ENCODE measurements at places on chromosomes 11 and 22.

DNA sequence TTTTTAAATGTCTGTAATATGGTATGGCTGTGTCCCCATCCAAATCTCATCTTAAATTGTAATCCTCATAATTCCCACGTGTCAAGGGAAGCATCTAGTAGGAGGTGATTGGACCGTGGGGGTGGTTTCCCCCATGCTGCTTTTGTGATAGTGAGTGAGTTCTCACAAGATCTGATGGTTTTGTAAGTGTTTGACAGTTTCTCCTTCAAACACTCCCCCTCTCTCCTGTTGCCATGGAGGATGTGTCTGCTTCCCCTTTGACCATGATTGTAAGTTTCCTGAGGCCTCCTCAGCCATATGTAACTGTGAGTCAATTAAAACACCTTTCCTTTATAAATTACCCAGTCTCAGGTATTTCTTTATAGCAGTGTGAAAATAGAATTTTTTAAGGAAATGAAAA, 31.1 kb upstream of the CD44 start:
- no peak for DNase-seq

DNA sequence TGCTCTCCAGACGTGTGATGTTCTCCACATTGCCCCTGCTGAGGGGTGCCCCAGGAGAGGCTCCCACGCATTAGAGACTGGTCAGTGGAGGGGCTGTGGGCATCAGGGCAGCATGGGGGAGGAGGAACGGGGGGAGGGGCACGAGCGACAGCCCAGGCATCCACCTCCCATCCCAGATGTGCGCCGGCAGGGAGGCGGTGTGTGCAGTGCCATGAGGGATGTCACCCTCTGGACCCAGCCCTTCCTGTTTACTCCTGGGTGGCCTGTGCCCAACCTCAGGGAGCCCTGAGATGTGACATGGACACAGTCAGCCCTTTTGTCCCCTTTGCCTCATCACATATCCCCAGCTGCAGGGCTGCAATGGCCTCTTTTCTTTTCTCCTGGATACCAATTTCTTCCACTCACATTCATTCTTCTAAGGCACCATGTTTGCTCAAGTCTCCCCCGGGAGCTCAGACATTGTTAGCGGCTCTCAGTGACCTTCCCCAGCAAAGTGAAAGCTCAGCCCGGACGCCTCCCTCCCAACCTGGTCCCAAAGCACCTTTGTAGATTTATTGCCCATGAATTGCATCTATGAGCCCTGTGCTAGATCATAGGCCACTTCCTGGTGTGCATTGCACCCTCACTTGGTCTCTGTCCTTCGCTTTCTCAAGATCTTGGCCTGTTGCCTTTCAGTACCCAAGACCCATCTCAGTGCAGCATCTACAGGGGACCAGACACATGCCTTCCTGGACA, 150.6 kb downstream of the CEP164 start:
- no peak for DNase-seq

DNA sequence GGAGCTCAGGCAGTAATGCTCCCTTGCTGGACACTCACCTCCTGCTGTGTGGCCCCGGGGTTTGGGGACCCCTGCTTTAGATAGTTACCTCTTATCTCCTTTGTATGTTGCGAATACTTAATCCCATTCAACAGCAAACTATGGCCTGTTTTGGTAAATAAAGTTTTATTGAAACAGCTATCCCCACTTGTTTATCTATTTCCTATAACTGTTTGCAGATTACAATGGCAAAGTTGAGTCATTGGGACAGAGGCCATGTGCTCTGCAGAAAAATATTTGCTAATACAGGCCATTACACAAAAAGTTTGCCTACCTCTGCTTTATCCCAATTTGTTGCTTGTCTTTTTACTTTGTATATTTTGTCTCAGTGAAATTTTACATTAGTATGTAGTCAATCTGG, 68.4 kb downstream of the CACNA1I start:
- DNase-seq, result no peak

- no peak for DNase-seq
Observed at GRCh38 chr11:61107888-61108287, 5.6 kb downstream of the CD5 start.

GRCh38 chr22:29780748-29781676, 13.8 kb downstream of the UQCR10 start:
- peak; percentile 95 for DNase-seq

DNA sequence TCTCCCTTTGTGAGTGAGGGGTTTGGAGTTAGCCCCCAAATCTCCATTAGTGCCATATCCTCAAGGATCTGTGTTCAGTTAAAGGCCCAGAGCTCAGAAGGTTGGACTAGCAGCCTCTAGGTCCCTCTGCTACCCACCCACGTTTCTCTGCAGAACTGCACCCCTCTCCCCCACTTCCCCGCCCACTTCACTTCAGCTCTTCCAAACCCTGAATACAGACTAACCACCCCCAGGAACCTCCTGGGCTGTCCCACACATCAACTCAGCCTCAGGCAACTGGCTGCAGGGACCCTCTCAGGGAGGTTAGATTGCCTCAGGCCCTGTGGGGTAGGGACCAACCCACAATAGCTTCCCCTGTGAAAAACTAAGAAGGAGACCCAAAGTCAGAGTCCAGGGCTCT, 840 bp downstream of the VPREB3 start:
- DNase-seq, result no peak

- DNase-seq, result no peak
Observed at GRCh38 chr11:9692691-9693090, 28.8 kb downstream of the SWAP70 start.

GRCh38 chr22:36199001-36199551, 2.5 kb downstream of the APOL4 start:
- DNase-seq, result no peak

- no peak for DNase-seq
Observed at GRCh38 chr22:47164514-47165337, 402.3 kb downstream of the TBC1D22A start.

DNA sequence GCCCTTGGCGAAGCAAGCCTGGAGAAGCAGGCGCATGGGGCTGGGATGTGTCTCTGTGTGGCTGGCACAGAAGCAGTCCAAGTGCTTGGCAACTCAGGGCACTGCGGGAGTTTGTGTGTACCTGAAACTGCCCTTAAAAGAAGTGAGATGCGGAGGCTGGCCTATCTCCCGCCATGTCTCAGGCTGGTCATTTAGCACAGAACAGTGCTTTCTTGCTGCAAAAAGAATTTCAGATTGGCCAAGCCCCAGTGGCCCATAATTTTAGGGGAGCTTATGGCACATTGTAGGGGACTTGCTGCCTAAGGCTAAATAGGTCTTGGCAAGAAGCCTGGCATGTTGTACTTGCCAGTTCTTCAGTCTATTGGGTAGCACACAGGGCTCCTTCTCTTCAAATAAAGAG, 16.4 kb downstream of the EHF start:
- no peak for DNase-seq

GRCh38 chr22:26968859-26969523, 311.6 kb downstream of the MIAT start:
- DNase-seq, result no peak

DNA sequence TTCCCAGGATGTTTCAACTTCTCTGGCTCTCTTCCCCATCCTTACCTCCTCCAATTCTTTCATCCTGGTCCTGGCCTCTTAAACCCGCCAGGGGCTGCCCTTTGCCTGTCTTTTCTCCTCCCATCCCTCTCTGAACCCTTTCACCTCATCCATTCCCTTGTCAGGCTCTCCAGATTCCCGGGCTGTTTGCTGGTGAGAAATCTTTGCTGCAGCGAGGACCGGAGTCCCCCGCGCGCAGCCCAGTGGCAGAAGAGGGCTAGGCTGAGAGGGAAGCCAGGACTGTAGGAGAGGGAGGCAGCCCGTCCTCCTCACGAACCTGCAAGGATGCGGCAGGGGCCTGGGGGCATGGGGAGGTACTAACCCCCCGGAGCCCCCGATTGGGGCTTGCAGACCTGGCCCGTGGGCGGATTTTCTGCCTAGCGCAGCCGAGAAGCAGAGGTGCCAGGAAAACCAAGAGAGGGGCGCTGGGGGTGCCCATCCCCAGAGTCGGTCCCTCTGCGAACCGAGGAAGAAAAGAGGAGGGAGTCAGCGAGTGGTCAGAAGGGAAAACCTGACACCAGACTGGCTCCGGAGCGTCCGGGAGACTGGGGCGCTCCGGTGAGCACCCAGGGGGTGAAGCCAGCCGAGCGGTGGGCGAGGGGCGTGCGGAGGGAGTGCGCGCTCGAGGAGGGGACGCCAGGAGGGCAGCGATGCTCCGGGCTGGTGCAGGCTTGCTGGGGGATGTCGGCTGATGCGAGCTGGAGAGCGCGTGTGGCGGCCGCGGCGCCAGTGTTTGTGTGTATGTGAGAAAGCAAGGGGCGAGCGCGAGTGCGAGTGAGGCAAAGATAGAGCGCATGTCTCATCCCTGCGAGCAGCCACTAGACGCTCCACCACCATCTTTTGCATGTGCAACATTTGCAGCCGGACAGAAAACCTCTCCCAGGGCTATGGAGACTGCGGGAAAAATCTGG, at the start of gene GRIA4:
GRIA4 (plus strand) TSS at position 242 of the 950 bp plus-strand sequence. CDS start 925 bp downstream, outside the sequence.
- DNase-seq, result peak; percentile 64

DNA sequence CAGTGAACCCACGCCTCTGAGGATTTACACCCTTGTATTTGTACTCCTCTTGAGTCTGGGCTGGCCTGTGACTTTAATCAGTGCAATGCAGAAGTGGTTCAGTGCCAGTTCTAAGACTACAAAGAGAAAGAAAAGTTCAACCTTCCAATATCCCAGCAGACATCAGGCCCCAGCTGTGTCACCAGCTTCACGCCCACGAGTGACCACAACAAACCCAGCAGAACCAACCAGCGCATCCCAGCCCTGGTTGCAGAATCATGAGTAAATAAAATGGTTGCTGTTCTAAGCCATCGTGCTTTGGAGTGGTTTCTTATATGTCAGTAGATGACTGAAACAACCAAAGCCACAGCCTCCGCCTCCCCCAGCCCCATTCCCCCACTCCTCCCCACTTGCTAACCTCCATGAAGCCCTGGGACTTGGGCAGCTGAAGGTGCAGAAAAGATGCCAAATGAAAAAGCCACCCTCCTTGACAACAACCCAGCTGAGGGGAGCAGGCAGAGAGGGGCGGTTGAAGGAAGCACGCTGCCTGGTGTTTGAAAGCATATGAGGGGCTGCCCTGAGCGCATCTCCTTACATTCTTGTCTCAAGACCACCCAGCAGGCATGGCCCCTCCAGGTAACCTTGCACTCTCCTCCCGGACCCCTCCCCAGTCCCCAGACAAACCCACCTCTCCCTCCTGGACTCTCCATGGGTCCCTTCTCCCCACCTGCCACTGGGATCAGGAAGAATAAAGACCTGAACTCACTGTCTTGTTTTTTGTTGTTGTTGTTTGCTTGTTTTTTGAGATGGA, 20.9 kb downstream of the TSKU start:
- no peak for DNase-seq

- DNase-seq, result no peak
Observed at GRCh38 chr22:40128989-40129388, 48.7 kb upstream of the TNRC6B start.

GRCh38 chr22:46007003-46007847, 30.3 kb upstream of the WNT7B start:
- peak; percentile 93 for DNase-seq

DNA sequence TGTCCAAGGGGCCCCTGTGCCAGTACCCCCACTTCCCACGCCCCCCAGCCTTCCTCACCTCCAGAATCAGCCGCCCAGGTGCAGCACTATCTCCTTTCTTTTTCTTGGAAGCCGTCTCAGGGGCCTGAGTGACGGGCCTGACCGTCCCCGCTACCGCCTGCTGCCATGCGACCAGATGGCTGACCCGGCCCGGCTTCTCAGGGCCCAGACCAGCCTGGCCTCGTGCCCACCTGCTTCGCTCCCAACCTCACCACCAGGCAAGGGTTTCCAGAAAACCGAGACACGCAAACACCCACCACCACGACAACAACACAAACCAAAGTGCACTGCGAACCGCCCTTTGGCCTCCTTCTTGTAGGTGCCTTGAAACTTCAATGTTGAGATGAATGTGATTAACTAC, 39.1 kb downstream of the MACROD1 start:
- DNase-seq, result no peak

DNA sequence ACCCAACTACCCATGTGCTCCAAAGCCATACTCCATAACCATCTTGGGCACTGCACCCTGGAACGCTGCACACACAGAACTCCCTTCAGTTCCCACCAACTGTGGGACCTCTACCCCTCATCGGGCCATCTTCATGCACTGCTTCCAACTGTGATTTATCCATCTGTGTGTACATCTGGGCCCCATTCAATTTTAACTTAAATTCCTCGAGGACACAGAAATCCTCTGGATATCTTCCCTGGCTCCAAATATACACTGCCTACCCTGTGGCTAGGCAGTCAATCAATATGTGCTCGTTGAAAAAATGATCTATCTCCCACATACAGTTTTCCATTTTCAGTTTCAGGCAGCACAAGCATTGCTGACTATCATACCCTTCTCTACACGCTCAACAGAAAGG, 4.9 kb downstream of the FEZ1 start:
- DNase-seq, result no peak

DNA sequence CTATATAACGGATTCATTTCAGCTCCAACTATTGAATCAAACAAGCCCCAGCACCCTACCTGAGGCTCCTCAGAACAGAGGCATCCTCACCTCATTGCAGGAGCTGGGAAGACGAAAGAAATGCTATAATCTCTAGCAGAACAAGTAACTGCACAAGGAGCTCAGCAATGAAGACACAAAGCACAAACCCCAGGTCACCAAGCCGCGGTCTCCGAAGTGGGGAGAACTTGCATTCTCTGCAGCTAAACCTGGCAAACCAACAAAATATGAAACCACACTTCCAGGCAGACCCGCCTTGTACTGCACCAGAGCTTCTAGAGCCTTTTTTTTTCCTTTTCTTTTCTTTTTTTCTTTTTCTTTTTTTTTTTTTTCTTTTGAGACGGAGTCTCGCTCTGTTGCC, 21.8 kb upstream of the CD5 start:
- no peak for DNase-seq

DNA sequence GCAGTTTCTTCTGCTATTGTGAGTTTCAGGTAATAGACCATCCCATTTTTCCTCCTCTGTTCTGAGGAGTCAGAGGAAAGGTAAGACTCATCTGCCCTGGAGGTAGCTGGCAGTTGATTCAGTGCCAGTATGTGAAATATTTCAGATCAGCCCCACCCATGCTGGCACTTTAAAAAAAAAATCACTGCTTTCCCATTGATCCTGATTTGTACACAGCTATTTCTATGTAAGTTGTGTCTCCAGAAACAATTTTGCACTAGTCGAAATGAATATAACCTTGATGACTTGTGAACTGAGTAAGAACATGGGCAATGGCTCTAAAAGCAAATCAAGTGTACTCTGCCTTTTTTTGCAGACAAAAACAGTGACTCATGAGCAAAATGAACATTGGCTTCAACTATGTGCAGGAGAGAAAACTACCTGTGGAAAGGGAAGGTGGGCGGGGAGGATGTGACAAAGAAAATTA, 82.0 kb upstream of the OR5AK2 start:
- DNase-seq, result no peak
